Upper lobe of right lung (tissue), 1 donor: ENCODE measurements at places on chromosomes 16 and 17. TPM values are rescaled to one million over a fixed set of nuclear protein-coding genes. Genes with fewer than 3 reads are reported as not detected.

DNA sequence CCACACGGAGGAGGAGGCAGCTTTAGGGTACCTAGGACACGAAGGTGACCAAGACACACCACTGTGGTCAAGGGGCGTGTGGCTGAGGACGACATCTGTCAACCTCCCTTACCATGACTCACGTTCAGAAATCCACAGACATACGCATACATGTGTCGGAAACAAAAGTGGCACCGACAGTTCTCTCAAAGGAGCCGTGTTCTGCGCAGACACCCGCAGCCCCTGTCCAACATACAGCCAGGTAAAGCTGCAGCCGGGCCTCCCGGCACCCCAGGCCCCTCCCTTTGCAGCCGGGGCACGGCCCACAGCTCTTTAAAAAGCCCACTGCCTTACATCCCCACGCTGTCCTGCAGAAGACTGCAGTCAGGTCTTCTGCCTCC lies 40.5 kb upstream of the KLHDC4 start:
- DNase-seq, result no peak

DNA sequence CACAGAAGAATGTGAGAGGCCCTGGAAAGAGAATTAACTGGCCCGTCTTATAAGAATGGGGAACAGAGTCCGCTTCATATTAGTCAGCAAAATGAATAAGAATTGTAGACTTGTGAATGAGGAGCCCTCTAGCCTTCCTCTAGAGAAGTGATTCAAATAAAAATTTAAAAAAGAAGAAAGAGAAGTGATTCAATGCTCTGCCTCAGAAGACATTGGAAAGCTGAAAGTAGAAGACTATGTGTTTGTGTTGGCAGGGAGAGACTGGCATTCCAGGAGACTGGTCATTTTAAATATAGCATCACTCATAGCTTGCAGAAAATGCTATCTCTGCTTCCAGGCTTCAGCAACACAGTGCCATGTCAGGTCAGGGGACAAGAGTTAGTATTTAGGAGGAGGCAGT lies 190.6 kb upstream of the HS3ST3A1 start:
- DNase-seq, result no peak

GRCh38 chr16:73274140-73274539 lies 226.2 kb upstream of the ZFHX3 start:
- no peak for DNase-seq

CIBAR2 gene
- total RNA-seq, result not detected

- peak; percentile 77 for DNase-seq
Measured at GRCh38 chr17:27529230-27529796, 73.1 kb downstream of the KSR1 start.

DNA sequence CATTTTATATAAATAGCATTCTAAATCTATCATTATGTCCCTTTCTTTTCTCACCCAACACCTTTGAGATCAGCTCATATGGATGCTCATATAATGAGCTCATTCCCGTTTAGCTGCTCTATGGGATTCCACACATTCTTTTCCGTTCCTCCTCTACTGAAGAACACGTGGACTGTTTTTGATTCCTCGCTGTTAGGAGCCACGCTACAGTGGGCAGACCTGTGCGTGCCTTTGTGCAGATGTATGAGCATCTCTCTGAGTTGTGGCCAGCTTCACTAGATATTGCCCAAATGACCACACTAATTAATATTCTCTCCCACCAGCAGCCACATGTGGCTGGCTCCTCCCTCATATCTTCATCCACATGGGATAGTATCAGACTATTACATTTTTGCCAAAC lies 6.0 kb upstream of the TNFRSF13B start:
- no peak for DNase-seq

DNA sequence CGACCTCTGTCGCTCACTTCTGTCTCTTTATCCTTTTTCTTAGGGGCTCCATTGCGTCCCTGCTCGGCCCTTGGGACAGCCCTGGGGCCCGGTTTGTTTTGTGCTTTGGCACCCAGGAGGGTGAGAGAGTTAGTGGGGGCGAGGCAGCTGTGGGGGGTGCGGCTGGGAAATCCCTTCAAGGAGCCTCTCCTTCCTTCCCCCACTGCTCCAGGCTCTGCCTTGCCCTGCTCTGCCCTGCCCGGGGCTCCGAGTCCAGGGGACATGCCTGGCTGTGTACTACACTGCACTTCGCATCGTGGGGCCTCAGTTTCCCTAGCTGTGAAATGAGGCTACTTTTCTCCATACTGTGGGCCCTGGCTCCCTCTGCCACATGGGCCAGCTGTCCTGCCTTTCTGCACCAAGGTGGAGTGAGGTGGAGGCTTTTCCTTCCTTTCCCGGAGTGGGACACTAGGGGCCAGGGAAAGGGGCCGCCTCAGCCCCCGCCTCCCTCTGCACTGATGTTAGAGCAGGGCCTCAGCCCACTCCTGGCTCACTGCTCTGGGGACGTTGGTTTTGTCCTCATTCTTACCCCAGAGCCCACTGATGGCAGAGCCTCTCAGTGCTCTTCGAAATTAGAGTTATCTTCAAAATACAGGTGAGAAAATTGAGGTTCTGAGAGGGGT lies 980 bp downstream of the LLGL1 start:
- no peak for DNase-seq

GRCh38 chr17:51124640-51125503 lies 4.2 kb upstream of the SPAG9 start:
- DNase-seq, result no peak

GAS7 gene
- 50.6 TPM for total RNA-seq

DNA sequence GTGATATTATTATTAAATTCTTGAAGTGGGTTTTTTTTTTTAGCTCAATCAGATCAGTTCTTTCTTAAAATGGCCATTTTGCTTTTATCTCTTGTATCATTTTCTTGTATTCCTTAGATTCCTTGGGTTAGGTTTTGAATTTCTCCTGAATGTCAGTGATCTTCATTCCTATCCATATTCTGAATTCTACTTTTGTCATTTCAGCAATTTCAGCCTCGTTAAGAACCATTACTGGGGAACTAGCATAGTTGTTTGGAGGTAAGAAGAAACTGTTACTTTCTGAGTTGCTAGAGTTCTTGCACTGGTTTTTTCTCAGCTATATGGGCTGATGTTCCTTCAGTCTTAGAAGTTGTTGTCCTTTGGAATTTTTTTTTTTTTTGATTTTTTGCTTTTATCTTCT lies 293.1 kb downstream of the MAP2K4 start:
- no peak for DNase-seq

DNA sequence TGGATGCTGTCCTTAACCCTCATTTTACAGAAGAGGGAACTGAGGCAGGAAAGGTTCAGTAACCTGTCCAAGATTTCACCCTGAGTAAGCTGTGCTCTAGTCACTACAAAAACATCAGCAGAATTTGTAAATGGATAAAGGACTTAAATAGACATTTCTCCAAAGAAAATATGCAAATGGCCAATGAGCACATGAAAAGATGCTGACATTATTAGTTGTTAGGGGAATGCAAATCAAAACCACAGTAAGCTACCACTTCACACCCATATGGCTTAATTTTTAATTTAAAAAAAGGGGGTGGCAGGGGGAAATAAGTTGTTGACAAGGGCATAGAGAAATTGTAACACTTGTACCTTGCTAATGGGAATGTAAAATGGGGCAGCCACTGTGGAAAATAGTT lies 51.4 kb downstream of the C17orf67 start:
- DNase-seq, result no peak

KRTAP4-5 gene
- total RNA-seq, result not detected

DNA sequence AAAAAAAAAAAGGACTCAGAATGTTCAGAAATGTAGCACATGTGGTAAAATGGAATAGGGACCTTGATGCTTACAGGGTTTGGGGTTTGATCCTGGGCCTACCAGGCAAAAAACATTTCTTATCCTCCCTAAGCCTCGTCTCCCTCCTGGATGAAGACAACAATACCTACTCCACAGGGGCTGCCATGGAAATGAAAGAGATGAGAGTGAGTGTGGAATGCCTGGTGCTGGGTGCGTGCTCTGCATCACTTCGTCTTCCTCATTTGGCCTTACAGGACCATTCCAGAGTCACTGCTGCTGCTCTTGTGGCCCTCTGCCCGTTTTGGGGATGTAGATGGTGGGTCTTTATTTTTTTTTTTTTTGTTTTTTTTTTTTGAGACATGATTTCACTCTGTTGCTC lies 692.9 kb upstream of the EEF2KMT start:
- DNase-seq, result no peak

DNA sequence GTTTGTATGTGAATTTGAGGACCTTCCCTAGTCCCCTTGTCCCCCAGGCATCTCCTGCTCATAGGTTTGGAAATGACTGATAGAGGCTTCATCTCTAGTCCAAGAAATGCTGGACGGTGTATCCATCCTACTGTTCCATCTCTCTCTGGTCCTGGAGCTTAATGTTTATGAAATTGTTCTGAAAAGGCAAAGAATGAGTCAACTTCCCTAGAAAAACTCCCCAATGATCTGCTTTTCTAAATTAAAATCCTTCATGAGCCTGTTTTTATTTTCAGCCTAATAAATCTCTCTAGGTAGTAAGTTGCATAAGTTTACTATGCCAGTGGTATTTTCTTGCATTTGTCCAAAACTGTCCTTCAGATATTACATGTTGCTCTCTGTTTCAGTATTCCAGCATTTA lies 2.1 kb upstream of the IGSF6 start:
- no peak for DNase-seq

CD79B gene
- 4.7 TPM for total RNA-seq

DNA sequence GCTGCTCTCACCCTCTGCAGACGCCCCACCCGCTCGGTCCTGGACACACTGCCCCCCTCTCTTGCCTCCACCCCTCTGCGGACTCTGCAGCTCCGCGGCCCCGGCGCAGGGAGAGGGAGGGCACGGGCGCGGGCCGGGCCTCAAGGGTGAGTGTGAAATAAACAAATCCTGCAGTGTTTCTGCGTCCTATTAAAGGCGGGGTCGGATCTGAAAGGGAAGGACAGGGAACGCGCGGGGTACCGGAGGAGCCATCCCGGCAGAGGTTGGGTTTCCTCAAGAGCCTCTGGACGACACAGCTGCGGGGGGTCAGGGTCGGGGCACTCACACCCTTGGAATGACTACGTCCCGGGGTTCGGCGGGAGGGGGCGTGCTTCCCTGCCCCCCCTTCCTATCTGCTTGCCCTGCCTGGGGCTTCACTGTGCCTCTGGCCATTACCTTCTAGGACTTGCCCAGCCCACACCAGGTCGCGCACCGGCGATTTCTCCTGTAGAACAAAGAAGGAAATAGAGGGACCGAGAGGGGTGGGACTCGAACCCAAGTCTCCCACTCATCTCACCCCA lies 466 bp upstream of the HSF4 start:
- DNase-seq, result peak; percentile 73

POLG2 gene
- 12.6 TPM for total RNA-seq

- no peak for DNase-seq
Measured at GRCh38 chr16:2739625-2740430, 12.6 kb upstream of the SRRM2 start.

KRTAP16-1 gene
- total RNA-seq, result not detected

- no peak for DNase-seq
Measured at GRCh38 chr17:50690887-50691549, 16.7 kb downstream of the ANKRD40 start.

DNA sequence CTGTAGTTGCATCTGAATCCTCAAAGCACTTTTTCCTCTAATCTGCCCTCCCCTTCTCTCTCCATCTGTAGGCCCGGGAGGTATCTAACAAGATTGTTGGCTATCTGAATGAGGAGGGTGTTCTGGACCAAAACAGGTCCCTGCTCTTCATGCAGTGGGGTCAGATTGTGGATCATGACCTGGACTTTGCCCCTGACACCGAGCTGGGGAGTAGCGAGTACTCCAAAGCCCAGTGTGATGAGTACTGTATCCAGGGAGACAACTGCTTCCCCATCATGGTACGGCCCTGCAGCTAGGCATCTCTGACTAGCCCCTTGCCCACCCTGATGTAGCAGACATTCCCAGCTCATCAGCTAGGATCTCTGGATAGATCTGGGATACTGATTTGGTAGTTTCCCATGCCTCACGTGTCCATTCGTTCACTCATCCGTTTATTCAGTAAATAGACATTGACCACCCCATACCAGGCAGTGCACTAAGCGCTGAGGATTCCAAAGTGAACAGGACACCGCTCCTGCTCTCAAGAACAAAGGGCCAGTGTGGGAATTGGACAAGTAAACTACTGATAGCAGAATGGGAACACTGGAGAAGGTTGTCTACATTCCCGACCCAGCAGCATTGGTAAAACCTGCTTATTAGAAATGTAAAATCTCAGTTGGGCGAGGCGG lies 12.1 kb downstream of the LPO start:
- DNase-seq, result no peak

NEUROD2 gene
- total RNA-seq, result not detected

GAN gene
- total RNA-seq, result 7.3 TPM

TNFSF13 gene
- 101 TPM for total RNA-seq
